ENCODE measurements at places on chromosomes 3 and 15.

DNA sequence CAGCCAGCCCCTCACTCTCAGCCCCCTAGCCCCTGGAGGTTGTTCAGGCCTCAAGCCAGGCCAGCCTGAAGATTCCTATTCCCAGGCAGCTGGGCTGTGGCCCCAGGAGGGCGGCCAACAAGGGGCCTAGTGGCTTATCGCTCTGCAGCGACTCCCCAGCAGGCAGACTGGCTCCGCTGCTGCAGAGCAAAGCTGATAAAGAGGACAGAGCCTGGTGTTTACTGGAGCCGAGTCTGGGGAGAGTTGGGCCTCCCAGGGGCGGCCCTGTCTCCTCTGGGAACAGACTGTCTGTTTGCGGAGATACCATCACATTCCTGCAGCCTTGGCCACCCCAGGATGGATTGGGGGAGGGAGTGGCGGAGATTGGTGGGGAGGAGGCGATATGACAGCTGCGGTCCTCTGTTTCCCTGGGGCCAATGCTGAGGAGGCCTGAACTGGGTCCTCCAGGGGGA is 22.4 kb upstream of the SMAD6 start:
- DNase-seq: peak; percentile 81

DNA sequence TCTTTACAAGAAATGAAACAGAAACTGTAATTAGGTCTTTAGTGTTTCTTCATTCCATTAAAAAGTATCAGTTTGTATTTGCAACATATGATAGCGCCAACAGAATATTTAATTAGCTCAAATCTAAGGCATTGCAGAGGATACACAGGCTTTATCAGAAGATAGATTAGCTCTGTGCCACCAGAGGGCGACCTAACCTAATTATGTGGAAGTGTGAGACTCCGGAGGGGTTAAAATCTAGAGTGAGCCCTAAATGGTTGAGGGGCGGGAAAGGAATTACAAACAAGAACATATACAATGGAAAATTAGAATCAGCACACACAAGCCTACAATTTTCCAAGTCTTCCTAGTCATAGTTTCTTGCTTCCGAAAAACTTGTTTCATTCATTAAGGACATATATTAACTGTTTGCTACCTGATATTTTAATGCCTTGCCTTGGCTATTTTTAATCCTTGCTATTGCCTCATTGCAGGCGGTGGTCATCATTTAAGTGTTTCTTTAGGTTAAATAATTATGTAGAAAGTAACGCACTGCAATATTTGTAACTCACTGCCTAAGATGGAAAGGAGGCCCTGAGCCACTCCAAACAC is 18.0 kb upstream of the RYR3 start:
- DNase-seq: peak; percentile 72

- no peak for DNase-seq
These were observed 82.2 kb downstream of the RBMS3 start for GRCh38 chr3:29363110-29363509.

- no peak for DNase-seq
These were observed 15.3 kb downstream of the EXOSC7 start for GRCh38 chr3:44991326-44991725.

GRCh38 chr3:156016902-156017301 is 103.5 kb upstream of the KCNAB1 start:
- no peak for DNase-seq

DNA sequence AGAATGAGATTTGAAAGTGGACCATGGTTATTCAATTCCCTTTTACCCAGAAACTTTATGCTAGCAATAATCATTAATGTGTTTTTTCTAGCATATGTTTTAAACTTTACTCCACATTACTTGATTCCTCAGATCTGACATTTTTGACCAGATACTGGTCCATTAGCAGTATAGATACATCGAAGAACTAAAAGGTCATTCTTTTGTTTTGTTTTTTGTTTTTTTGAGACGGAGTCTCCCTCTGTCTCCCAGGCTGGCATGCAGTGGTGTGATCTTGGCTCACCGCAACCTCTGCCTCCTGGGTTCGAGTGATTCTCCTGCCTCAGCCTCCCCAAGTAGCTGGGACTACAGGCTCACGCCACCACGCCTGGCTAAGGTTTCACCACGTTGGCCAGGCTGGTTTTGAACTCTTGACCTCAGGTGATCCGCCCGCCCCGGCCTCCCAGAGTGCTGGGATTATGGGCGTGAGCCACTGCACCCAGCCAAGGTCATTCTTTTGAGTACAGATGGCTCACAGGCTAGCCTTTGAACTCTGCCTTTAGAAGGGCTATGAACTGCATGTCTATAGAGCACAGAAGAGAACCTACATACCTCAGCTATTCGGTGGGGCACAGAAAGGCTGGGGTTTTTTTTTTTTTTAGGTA is 28.6 kb downstream of the CHP1 start:
- no peak for DNase-seq

DNA sequence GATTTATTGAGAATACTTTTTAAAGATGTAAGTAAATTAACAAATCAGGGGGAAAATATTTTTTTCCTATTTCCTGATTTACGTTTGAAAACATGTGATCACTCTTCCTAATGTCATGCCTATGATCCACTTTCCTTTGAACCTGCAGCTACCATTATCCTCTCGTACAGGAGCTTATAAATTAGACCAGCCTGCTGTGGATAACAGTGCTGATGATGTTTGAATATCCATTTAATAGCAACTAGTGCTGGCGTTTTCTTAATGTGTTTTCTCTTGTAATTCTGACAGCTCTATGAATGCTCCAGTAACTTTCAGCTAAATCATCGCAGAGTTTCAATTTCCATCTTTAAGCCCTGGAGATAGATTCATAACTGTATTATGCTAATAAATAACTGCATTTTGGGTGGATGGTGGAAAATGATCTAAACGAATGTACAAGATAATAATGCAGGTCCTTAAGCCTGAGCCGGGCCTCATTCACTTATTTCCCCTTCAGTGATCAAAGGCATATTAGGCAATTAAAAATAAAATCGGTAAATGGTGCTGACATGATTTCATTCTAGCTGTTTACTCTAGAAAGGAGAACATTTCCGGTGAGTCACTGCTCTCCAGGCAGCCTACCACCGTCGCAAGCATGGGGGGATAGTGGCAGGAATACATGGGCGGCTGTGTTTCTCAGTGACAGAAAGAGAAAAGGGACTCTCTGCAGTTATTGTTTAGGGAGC is 58.5 kb upstream of the SLC24A5 start:
- no peak for DNase-seq

- no peak for DNase-seq
These were observed 259.9 kb downstream of the IL20RB start for GRCh38 chr3:137217733-137218132.
